ENCODE measurements at places on chromosomes 7 and 10. TPM values are rescaled to one million over a fixed set of nuclear protein-coding genes. Genes with fewer than 3 reads are reported as not detected.

MLXIPL gene
- total RNA-seq = 33.6 TPM

GRCh38 chr10:128448796-128449195 lies 322.6 kb upstream of the MKI67 start:
- H3K27ac ChIP-seq = no peak overlapping the region
- no peaks in the 10 kb centered on the region for H3K27me3 ChIP-seq
- no peaks in the 10 kb centered on the region for H3K4me1 ChIP-seq
- DNase-seq = no peak

GRCh38 chr7:143463556-143463955 lies 14.1 kb upstream of the TAS2R41 start:
- no peak overlapping the region for H3K27ac ChIP-seq
- no peak overlapping the region for H3K4me3 ChIP-seq
- DNase-seq = no peak
- no peaks in the 10 kb centered on the region for H3K4me1 ChIP-seq
- H3K36me3 ChIP-seq = no peaks in the 10 kb centered on the region

DNA sequence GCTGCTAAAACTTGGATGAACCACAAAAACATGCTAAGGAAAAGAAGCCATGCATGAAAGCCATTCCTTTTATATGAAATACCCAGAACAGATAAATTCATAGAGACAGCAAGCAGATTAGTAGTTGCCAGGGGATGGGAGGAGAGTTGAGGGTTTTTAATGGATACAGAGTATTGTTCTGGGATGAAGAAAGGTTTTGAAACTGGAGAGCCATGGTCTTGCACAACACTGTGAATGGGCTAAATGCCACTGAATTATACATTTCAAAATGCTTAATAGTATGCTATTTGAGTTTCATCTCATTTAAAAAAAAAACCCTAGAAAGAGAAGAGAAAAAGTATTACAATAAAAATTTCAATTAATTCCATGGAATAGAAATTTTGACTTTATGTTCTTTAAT lies 154.3 kb downstream of the GNAT3 start:
- no peaks in the 10 kb centered on the region for H3K4me1 ChIP-seq
- no peaks in the 10 kb centered on the region for H3K27me3 ChIP-seq
- no peak overlapping the region for H3K27ac ChIP-seq

- H3K27me3 ChIP-seq = no peaks in the 10 kb centered on the region
- no peak overlapping the region for H3K27ac ChIP-seq
- no peak for DNase-seq
- peak overlapping the region; percentile 29 for H3K4me3 ChIP-seq
- peaks cover 3% of the 10 kb centered on the region for H3K4me1 ChIP-seq
These were observed 17.1 kb upstream of the IL6 start for GRCh38 chr7:22709857-22710256.

Measured in endodermal cell (in vitro differentiated cells).